ENCODE measurements at places on chromosomes 11 and 22. TPM values are rescaled to one million over a fixed set of nuclear protein-coding genes. Genes with fewer than 3 reads are reported as not detected.

MYRF gene
- total RNA-seq: 56.9 TPM

LRRC10B gene
- total RNA-seq: 0.60 TPM

CARD18 gene
- total RNA-seq: not detected

FAM118B gene
- total RNA-seq: 22.7 TPM

TMEM121B gene
- total RNA-seq: 6.7 TPM

GLB1L3 gene
- not detected for total RNA-seq

SLC17A6 gene
- not detected for total RNA-seq

- no peaks in the 10 kb centered on the region for H3K36me3 ChIP-seq
- DNase-seq: no peak
- H3K27ac ChIP-seq: no peak overlapping the region
- no peaks in the 10 kb centered on the region for H3K27me3 ChIP-seq
- no peak overlapping the region for H3K4me3 ChIP-seq
Observed at GRCh38 chr22:23204541-23205157, 24.3 kb downstream of the BCR start.

DNA sequence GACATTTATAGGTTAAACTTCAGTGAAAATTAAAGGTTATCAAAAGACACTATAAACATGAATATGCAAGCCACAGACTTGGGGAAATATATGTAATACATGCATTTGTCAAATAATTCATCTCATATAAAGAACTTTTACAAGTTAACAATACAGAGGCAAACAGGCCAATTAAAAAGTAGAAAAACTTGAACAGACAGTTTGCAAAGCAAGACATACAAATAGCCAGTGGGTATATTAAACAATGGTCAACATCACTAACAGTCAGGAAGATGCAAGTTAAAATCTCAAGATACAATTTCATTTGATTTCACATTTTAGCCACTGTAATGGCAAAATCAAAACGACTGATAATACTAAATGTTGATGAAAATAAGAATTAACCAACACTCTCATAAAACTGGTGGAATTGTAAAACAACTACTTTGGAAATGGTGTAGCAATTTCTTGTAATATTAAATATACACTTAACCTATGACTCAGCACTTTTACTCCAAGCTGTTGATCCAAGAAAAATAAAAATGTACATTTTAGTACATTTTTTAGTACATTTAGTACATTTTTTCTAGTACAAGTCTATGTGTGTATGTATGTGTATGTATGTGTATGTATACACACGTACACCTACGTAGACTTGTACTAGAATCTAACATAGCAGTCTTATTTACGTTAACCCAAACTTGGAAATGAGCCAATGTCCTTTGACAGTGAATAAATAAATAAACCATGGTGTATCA lies 62.8 kb downstream of the LRRC74B start:
- H3K27ac ChIP-seq: no peak overlapping the region
- DNase-seq: no peak
- no peaks in the 10 kb centered on the region for H3K4me1 ChIP-seq

DNA sequence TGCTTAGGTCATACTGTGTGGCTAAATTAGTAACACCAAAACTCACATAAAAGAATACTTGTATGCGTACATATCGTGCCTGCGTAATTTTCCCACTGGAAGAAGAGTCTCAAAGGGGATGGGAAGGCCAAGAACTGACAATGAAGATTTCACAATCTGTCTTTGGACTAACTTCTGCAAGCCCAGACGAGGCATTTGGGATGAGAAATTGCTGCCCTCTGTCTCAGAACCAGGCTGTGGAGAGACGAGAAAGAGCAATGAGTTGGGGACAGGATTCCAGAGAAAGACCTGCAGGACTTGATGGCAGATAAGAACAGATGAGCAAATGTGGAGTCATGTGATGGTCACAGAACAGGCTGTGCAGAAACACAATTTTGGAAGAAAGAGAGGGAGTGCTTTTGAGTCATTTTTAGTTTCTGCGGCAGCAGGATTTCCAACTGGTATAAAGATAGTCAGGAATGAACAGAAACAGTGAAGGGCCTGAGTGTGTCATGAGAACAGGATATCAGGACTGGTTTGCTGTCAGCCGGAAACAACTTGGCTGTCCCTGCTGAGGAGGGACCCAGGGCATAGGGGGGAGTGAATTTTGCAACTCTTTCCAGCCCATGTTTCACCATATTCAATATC lies 82.7 kb upstream of the CTSC start:
- no peak overlapping the region for H3K27ac ChIP-seq
- H3K36me3 ChIP-seq: no peaks in the 10 kb centered on the region
- no peaks in the 10 kb centered on the region for H3K27me3 ChIP-seq
- no peaks in the 10 kb centered on the region for H3K4me1 ChIP-seq

DNA sequence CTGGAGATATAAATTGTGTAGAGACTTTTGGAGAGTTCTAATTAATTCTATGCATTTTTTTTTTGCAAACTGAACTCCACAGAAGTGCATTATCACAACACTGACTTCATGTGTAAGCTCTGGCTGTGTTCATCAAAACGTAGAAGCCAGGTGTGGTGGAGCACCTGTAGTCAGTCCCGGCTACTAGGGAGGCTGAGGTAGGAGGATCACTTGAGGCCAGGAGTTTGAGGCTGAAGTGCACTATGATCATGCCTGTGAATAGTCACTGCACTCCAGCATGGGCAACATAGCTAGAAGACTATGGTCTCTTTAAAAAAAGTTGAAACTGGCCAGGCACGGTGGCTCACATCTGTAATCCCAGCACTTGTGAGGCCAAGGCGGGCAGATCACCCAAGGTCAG lies 20.6 kb downstream of the TCF20 start:
- no peak overlapping the region for H3K4me3 ChIP-seq
- no peak overlapping the region for H3K27ac ChIP-seq
- H3K27me3 ChIP-seq: no peaks in the 10 kb centered on the region
- no peaks in the 10 kb centered on the region for H3K36me3 ChIP-seq
- DNase-seq: no peak
- peaks cover 3% of the 10 kb centered on the region for H3K4me1 ChIP-seq

DNA sequence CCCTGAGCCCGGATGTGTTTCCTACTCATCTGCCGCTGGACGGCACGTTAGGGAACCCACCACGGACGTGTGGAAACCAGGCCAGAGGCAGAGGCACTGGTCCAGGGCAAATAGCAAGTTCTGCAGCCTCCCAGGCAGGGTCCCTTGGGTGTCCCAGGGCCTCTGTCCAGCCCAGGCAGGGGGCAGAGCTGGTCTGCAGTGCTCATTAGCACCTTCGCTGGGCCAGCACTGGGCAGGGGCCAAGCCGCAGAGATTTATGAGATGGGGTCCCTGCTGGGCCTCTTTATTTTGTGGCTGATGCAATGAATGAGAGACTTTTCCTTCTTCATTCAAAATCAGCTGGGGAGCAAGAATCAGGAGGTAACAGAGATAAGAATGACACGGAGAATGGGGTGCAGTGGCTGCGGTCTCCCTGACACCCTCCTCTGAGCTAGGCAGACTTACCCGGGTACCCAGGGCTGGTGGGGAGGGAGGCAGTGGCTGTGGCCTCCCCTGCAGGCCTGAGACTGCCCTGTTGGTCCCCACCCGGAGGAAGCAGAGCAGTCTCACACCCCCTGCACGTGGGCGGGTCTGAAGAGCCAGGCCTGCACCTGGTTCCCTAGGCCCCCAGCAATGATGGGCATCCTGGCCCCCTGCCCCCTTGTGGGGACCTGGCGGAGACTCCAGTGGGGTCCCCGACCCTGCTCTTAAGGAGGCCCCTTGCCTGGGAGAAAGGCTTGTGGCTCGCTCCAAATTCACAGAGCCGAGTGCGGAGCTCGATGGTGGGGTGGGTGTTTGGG lies 14.0 kb upstream of the PARVG start:
- no peaks in the 10 kb centered on the region for H3K4me1 ChIP-seq
- no peak for DNase-seq
- no peaks in the 10 kb centered on the region for H3K36me3 ChIP-seq
- H3K4me3 ChIP-seq: no peak overlapping the region
- H3K27ac ChIP-seq: no peak overlapping the region

- DNase-seq: no peak
- no peak overlapping the region for H3K27ac ChIP-seq
- no peak overlapping the region for H3K4me3 ChIP-seq
Observed at GRCh38 chr22:49437956-49438355, 389.7 kb downstream of the BRD1 start.

GRCh38 chr11:70250876-70251658 lies 19.4 kb upstream of the PPFIA1 start:
- H3K27me3 ChIP-seq: no peaks in the 10 kb centered on the region
- H3K27ac ChIP-seq: no peak overlapping the region
- no peak overlapping the region for H3K4me3 ChIP-seq
- H3K4me1 ChIP-seq: no peaks in the 10 kb centered on the region
- H3K36me3 ChIP-seq: no peaks in the 10 kb centered on the region

DNA sequence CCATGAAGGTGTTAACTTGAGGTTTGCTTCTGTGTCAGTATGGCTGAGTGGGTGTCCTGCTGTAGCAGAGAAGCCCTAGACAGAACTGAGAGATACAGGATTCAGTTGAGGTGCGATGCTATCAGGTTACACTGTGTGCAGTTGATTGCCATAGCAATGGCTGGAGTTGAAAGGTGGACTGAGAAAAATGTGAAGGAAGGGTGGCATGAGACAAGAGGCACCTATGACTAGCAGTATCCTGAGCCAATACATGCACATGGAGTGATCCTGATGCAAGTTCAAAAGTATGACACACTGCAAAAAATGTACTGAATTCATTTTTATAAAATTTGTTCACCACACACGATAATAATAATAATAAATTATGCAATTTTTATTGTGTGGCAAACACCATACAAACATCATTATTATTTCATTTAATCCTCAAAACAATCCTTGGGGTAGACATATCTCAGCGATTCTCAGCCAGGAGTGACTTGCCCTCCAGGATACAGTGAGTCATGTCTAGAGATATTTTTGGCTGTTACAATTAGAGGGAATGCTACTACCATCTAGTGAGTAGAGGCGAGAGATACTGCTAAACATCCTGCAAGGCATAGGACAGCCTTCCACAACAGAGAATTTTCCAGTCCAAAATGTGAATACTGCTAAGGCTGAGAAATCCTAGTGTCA lies 3.9 kb upstream of the PIWIL4 start:
- no peaks in the 10 kb centered on the region for H3K27me3 ChIP-seq
- peak; percentile 45 for DNase-seq
- peak overlapping the region; percentile 96 for H3K27ac ChIP-seq
- no peak overlapping the region for H3K4me3 ChIP-seq
- H3K36me3 ChIP-seq: no peaks in the 10 kb centered on the region
- peaks cover 25% of the 10 kb centered on the region for H3K4me1 ChIP-seq

DNA sequence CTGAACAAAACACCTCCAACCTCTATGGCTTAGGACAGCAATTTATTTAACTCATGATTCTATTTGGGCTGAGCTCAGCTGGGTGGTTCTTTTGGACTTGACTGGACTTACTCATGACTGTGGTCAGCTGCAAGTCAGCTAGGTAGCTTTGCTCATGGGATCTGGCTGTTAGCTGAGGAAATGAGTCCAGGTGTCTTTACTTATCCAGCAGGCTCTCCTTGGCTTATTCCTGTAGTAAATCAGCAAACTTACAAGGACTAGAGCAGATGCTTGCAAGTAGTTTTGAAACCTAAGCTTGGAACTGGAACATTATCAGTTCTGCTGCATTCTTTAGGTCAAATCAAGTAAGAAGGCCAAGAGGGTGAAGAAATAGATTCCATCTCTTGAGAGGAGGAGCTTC lies 8.0 kb upstream of the HIKESHI start:
- no peak overlapping the region for H3K27ac ChIP-seq
- DNase-seq: no peak
- no peak overlapping the region for H3K4me3 ChIP-seq
- H3K4me1 ChIP-seq: no peaks in the 10 kb centered on the region

GRCh38 chr22:38953577-38954413 lies 3.6 kb upstream of the APOBEC3A start:
- no peaks in the 10 kb centered on the region for H3K27me3 ChIP-seq
- no peak overlapping the region for H3K4me3 ChIP-seq
- DNase-seq: no peak
- H3K4me1 ChIP-seq: no peaks in the 10 kb centered on the region

- H3K36me3 ChIP-seq: no peaks in the 10 kb centered on the region
- peak overlapping the region; percentile 6 for H3K27ac ChIP-seq
- no peak for DNase-seq
- no peaks in the 10 kb centered on the region for H3K27me3 ChIP-seq
Observed at GRCh38 chr11:109864151-109864661, 229.0 kb upstream of the ZC3H12C start.

- no peak for DNase-seq
- H3K4me1 ChIP-seq: no peaks in the 10 kb centered on the region
- no peak overlapping the region for H3K27ac ChIP-seq
- H3K36me3 ChIP-seq: no peaks in the 10 kb centered on the region
Observed at GRCh38 chr11:17646451-17647145, 72.8 kb upstream of the MYOD1 start.

DNA sequence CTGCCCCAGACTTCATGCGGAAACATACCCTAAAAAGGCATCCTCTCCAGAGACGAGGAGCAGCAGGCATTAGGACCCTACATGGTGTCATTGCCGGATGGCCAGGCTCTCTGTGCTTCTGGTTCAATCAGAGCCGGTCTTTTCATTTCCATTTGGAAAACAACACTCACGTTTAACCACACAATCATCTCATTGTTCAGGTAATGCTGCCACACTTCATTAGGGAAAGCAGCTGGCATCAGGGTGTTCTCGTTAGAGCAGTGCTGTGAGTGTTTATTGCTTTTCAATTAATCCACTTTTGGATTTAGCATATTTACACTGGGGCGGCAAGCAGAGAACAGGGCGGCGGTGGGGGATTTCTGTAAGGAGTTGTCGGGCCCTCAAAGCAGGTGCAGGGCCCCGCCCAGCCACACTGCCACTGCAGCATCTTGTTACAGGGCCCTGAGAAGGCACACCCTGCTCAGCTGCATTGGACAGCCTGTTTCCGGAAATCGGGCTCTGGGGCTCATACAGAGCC lies 338.6 kb downstream of the SHANK2 start:
- H3K36me3 ChIP-seq: no peaks in the 10 kb centered on the region
- H3K27me3 ChIP-seq: no peaks in the 10 kb centered on the region
- no peak overlapping the region for H3K4me3 ChIP-seq
- no peak overlapping the region for H3K27ac ChIP-seq
- no peak for DNase-seq
- H3K4me1 ChIP-seq: peaks cover 3% of the 10 kb centered on the region

GRCh38 chr11:110468121-110468520 lies 38.4 kb downstream of the FDX1 start:
- no peak overlapping the region for H3K4me3 ChIP-seq
- H3K27ac ChIP-seq: no peak overlapping the region
- no peak for DNase-seq
- H3K4me1 ChIP-seq: no peaks in the 10 kb centered on the region
- no peaks in the 10 kb centered on the region for H3K27me3 ChIP-seq

GRCh38 chr22:35569916-35570315 lies 29.3 kb downstream of the RASD2 start:
- H3K27me3 ChIP-seq: no peaks in the 10 kb centered on the region
- peaks cover 7% of the 10 kb centered on the region for H3K4me1 ChIP-seq
- no peaks in the 10 kb centered on the region for H3K36me3 ChIP-seq
- no peak overlapping the region for H3K4me3 ChIP-seq

- no peaks in the 10 kb centered on the region for H3K27me3 ChIP-seq
- no peak overlapping the region for H3K4me3 ChIP-seq
- peaks cover 28% of the 10 kb centered on the region for H3K4me1 ChIP-seq
Observed at GRCh38 chr11:129865701-129866100, 29.7 kb downstream of the NFRKB start.

GRCh38 chr11:35558513-35558912 lies 33.1 kb upstream of the PAMR1 start:
- DNase-seq: no peak
- H3K36me3 ChIP-seq: no peaks in the 10 kb centered on the region
- H3K4me1 ChIP-seq: no peaks in the 10 kb centered on the region
- H3K27ac ChIP-seq: no peak overlapping the region
- H3K27me3 ChIP-seq: no peaks in the 10 kb centered on the region
- H3K4me3 ChIP-seq: no peak overlapping the region
